Stimulated activated CD8-positive, alpha-beta memory T cell treated with anti-CD3 and anti-CD28 coated beads, Interleukin-4, amount 100 ng/mL, for 1 hour (primary cell): ENCODE measurements at places on chromosomes 6 and 20.

DNA sequence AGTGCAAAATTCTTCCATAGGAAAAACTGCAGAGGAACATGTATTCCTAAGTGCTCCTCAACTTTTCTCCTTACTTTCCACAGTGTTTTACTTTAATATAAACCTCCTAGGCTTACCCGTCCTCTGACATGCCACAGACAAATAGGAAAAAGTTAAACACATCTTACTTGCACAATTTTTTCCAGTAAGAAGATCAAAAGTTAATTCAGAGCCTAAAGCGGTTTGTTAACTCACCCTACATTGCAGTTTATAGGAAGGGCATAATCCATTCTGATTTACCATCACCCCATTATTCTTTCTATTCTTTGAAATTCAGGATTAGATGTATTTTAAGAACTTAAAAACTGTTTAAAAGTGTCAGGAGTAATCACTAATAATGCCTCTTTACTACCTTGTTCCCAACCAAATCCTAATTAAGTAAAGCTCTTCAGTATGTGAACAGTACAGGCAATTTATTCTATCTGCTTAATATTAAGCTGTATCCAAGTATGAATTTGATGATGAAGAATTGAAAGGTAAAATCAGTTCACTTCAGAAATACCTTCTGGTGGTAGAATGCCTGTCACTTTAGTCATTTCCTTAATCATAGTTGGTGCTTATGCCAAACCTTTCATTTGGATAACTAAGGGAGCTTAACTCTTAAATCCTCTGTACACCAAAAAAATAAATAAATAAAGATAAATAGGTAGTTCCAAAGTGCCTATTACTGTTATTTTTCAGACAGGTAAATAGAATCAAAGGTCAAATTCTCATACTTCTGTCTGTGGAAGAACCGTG is 292.0 kb downstream of the ALDH8A1 start:
- no peak for DNase-seq

- DNase-seq, result no peak
Measured at GRCh38 chr20:36153736-36154699, 522 bp upstream of the EPB41L1 start.

DNA sequence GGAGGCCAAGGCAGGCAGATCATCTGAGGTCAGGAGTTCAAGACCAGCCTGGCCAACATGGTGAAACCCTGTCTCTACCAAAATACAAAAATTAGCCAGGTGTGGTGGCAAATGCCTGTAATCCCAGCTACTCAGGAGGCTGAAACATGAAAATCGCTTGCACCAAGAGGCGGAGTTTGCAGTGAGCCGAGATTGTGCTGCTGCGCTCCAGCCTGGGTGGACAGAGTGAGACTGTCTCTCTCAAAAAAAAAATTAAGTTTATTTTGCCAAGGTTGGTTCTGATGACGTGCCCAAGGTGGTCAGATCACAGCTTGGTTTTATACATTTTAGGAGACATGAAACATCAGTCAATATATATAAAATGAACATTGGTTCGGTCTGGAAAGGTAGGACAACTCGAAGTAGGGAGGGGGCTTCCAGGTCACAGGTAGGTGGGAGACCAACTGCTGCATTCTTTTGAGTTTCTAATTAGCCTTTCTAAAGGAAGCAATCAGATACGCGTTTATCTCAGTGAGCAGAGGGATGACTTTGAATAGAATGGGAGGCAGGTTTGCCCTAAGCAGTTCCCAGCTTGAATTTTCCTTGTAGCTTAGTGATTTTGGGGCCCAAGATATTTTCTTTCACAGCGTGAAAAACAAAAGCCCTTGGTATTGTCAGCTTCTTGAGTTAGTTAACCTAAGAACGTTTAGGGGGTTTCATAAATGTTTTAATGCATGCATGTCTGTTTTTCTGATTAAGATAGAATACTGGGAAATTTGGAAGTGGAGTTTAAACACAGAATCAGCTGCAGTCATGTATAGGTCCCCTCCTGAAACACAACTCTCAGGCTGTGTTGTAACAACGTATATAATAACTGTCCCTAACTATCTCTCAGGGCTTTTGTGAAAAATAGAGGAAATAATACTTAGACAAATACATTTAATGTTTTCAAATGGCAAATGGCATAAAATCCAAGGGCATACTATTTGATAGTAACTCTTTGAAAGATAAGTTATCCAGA is 16.7 kb downstream of the ACOT13 start:
- DNase-seq, result no peak

- no peak for DNase-seq
Measured at GRCh38 chr6:30683183-30683979, 3.1 kb downstream of the PPP1R18 start.

DNA sequence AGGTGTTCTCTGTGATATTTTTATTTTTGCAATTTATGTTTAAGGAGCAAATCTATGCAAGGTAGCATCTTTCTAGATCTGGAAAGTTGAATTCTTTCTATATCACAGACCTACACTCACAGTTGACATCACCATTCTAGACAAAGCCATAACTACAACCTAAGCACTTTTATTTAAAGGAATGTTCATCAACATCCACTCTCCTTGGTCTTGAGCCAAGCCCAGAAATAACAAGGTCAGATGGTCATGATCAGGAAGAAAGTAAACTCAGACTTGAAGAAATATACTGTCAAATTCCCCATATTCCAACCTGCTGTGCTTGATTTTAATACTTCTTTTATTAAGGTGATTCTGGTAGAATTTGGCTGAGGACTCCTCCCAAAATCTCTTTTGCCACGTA is 32.2 kb downstream of the MMUT start:
- no peak for DNase-seq

DNA sequence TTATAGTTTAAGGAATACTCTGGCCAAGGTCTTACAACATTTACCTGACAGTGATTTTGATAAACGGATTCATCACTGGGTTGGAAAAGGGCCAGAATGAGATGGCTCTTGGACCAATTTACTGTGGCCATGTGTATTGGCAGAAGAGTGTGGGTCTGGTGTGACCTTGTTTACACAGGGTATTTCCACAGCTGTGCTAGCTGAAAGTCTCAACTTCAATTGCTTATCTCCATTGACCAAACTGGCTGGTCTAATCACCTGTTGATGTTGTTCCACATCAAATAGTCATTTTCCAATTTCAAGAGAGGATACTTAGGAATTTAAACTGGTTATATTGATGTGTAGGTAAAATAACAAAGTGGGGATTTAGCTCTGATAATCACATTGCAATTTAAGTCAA is 501.6 kb upstream of the MAP3K7 start:
- DNase-seq, result no peak

DNA sequence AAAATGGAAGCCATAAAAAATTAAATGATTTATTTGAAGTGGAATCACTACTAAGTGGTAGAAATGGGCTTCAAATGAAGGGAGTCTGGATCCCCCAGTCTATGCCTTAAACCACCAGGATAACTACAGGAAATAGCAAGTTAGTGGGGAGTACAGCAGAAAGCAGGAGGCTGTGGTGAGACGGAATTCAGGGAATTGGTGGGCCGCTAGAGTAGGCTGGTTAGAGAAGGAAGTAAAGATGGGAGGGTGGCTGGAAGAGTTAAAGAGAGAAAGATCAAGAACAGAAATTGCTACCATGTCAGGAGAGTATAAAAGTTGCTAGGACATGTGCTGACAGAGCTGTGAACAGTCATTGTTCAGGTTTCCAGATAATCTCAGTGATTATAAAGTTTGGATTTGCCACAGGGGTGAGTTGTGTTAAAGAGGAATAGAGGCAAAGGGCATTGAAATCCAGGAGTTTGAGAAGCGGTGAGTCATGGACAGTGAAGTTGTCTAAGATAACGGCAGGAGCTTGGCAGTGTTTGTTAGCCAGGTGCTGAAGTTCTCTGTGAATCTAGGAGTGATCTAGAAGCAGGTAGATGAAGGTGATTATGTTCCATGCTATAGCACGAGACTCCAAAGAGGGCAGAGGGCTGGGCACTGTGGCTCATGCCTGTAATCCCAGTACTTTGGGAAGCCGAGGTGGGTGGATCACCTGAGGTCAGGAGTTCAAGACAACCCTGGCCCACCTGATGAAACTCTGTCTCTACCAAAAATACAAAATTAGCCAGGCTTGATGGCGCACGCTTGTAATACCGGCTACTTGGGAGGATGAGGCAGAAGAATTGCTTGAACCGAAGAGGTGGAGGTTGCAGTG is 13.7 kb upstream of the HINT3 start:
- no peak for DNase-seq

DNA sequence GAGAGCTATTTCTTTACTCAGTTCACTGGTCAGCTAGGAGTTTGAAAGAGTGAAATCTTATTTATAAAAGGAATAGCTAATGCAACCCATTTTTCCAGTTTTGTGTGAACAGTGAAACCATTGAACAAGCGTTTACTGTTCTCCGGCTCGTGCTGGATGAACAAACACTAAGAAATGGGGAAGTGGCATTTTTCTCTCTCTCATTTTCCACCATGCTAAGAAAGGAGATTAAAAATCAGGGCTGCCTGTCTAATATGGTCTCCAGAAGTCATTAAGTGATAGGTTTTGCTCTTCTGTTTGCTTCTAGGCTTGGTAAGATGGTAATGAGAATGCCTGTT is 774 bp upstream of the SFT2D1 start:
- no peak for DNase-seq

DNA sequence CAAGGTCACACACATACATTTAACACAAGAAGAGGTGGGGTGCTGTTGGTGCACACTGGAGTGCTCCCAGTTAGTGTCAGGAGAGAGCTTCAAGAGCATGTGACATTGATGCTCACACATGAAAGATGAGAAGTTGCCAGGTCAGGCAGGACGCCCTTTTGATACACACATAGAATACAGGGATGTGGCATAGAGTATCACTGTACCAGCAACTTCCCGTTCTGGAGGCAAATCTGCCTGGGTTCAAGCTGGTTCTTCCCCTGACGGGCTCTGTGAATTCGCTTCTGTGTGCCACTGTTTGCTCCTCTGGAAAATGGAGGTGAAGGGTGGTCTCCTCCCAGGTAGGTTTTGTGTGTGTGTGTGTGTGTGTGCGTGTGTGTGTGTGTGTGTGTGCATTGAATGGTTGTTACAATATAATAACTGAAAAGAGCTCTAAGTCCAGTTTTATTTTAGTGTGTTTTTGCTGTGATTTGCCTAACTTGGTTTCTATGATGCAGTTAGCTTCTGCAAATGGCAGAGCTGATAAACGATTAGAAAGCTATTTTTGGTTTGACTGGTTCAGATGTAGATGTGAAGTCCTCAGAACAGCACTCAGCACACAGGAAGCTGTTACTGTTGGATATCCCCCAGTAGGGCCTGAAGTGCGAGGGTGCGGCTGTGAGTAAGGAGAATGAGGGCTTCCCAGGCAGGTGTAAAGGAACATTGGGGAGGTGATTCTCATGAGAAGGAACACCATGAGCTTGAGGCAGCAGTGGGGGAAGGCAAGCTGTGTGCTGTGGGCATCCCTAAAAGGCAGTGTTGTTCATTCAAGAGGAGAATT is 53.4 kb downstream of the HIVEP1 start:
- DNase-seq, result no peak

DNA sequence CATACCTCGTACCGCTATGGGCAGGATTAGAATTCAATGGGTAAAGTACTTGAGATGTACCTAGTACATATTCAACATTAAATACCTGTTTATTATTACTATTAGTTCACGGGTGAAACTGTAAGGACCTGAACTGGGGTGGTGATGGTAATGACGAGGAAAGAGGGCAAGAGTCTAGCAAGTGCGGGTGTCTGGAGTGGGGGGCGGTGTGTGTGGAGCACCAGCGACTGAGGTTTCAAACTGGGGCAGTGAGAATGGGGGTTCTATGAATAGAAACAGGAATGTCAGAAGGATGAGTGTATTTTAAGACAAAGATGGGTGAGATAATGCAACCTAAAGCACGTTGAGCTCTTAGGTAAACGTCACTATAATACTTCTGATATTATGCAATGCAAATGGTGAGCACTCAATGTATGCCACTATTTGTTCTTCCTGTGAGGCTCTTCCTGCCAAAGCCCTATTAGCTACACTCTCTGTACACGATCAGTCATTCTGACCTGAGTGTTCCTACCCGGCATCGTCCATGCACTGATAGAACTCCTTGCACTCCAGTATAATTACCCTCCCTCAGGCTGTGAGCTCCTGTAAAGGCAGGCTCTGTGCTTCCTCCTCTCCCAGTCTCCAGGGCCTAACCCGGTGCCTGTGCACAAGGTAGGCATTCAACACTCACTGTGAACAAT is 55.0 kb downstream of the ALDH5A1 start:
- no peak for DNase-seq

DNA sequence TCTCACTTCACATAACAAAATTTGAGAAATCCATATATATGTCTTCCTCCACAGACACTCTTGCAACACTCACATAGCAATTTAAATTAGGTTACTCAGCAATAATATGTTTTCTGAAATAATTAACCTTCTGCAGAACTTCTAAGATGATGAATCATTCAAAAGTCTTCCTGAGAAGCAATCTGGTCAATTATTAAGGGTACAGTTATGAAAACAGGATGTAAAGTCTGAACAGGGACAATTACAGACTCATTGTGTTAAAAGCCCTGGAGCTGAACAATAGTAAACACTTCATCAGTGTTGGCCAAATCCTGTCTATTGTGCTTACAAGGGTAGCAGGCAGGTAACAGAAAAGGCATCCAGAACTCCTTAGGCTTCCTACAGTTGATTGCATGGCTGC is 75.4 kb downstream of the FILIP1 start:
- no peak for DNase-seq
